ENCODE measurements at places on chromosomes 6 and 20.

- DNase-seq, result peak; percentile 66
Observed at GRCh38 chr6:159121486-159121885, 47.7 kb upstream of the FNDC1 start.

- no peak for DNase-seq
Observed at GRCh38 chr20:47113362-47114109, 218.9 kb downstream of the EYA2 start.

GRCh38 chr6:134537146-134537555 is 219.2 kb upstream of the SGK1 start:
- DNase-seq, result no peak

DNA sequence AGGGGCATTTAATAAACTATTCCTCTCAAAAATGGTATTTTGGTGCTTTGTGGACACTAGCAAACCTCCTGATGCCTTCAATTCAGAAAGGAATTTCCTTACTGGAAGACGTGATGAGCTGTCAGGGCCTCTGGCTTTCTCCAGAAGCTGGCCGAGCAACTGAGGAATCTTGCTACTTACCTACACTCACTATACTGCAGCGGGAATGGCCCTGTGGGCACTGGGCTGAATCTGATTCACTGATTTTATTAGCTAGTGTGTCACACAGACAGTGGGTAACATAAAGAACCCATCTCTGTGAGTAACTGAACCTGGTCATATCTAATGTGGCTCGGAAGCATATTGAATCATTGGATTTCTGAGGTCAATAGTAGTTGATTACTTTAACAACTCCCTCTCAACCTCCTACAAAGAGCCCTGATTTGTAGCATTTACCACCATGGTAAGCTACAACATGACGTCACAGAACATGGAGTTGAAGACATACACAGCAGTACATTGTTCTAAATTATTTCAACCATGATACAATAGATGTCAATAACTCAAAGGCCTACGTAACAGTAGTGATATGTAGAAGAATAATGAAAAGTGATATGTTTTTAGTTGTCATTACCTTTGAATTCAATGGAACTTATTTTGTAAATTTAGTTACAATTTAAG is 232.1 kb downstream of the SYNE1 start:
- DNase-seq, result no peak

DNA sequence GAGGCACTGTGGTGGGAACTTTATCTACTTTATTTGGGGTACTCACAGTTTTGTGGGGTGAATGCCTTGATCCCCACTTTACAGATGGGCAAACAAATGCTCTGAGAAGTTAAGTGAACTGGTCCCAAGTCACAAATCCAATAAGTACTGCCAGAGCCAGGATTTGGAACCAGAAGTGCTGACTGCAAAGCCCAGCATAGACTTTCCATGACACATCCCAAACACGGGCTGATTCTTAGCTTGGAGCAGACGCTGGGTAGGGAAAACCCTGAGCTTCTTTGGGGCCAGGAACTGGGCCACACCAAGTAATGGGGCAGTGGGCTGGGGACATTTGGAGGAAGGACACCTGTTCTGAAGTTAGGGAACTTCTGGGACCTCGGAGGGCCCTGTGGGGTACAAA is 20.3 kb downstream of the RIN2 start:
- no peak for DNase-seq

DNA sequence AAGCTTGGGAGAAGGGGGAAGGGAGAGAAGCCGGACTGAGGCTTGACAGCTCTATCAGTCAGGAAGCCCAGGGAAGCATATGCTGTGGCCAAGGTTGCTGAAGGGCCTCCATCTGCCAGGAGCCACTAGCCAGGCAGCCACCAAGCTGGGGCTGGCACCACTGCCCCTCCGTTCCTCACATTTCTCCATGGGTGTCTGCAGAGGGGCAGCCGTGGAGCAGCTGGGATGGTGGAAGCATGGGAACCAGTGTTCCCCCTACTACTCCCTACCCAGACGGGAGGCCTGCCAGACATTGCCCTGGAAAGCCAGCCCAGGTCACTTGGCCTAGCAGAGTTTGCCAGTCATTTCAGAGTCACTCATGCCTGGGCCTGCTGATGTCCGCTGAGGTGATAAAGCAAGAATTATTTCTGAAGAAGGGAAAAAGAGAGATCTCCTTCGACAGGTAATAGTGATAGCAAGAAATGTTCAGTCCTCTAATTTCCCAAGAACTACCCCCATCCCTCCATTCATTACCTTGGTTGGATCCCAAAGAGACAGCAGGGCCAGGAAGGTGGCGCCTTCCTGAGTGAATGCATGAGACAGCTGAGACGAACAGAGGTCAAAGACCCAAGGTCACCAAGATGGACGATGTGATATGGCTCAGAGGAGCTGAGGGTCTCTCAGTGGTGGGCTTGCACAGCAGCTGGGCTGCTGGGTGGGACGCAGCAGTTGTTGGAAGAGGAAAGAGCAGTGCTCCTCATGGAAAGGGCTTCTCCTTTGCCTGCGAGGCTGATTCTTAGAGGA is 21.9 kb downstream of the SNPH start:
- DNase-seq, result no peak

Data from NCI-H1417 (cell line).